ENCODE measurements at places on chromosomes 4 and X.

DNA sequence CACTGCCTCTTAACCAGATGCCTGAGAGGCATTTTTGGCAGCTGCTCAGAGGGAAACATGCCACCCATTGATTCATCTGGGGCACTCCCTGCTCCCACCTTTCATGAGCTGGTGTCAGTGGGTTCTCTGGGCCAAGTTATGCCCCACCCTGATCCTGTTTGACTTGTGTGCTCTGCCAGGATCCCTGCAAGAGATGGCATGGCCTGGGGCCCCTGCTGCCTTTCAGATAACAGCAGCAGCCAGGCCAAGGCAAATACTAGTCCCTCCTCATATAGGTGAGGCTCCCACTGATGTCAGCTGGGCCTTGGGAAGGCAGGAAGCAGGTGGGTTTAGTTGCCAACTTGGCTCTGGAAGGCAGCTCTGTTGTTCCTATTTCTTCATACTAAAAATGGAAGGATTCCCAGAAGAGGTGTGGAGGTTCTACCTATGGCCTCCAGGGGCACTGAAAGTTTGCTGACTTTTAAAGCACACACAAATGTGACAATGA lies 192.9 kb upstream of the RBPJ start:
- DNase-seq: no peak

DNA sequence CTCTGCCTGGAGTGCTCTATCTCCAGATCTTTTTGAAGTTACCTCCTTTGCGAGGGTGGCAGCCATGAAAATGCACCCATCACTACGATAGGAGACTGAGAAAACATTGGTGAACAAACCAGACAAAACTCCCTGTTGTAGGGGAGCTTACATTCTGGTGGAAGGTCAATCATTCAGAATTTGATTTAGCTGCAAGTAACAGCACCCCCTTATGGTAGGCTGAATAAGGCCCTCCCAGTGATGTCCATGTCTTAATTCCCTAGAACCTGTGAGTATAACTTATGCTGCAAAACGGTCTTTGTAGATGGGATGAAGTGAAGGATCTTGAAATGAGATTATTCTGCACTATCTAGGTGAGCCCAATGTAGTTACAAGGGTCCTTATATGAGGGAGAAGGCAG lies 5.6 kb upstream of the TEC start:
- peak; percentile 78 for DNase-seq

GRCh38 chr4:171751538-171751937 lies 61.7 kb upstream of the GALNTL6 start:
- DNase-seq: no peak

DNA sequence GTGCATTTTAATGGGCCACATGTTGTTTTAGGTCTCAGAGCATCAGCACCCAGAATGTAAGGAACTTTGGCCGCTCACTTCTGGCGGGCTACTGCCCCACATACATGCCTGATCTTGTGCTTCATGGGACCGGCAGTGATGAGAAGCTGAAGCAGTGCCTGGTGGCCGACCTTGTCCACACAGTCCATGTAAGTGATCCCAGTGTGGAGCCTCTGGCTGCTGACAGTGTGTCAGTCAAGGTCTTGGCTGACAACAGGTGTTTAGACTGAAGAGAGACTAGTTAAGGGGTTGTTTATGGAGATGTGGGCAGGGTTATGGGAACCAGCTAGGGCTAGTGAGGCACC lies 101.4 kb downstream of the FNIP2 start:
- DNase-seq: no peak

DNA sequence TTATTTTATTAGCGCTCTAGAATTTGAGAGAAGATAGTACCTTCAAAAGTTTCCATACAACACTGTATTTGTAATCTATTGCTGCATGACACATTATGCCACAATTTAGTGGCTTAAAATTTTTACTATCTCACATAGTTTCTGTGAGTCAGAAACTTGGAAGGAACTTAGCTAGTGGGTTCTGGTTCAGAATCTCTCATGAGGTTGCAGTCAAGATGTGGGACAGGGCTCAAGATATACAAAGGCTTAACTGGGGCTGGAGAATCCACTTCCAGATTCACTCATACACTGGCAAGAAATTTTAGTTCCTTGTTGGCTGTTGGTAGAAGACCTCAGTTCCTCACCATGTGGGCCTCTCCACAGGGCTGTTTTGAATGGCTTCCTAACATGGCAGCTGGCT lies 11.5 kb upstream of the C4orf54 start:
- DNase-seq: no peak
